Neural crest cell (in vitro differentiated cells): ENCODE measurements at places on chromosomes 2 and 18. TPM values are rescaled to one million over a fixed set of nuclear protein-coding genes. Genes with fewer than 3 reads are reported as not detected.

GRCh38 chr2:96555146-96555610 is 18.6 kb downstream of the ARID5A start:
- no peaks in the 10 kb centered on the region for H3K27me3 ChIP-seq
- no peak for DNase-seq

DNA sequence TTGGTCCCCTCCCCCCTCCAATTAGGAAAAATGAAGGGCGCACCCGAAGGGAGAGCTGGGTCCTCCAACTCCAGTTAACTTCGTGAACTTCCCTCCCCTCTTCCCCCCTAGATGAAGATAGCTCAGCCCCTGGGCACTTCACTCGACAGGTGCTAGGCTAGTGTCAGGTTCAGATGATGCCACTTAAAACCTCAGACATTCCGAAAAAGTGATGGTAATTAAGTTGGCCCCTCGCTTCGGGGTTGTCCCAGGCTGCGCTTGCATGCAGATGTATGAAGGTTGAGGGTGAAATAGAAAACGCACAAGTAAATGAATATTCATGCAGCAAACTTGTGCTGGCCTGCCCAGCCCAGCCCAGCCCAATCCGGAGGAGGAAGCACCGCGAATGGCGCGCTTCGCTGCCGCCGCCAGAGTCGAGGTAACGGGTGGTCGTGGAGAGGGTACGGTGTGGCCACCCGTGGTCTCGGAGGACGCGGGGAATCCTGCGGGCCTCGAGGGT is 3.0 kb upstream of the GBX2 start:
- no peak for DNase-seq
- H3K36me3 ChIP-seq = peaks cover 2% of the 10 kb centered on the region
- H3K4me3 ChIP-seq = peak overlapping the region; percentile 49
- H3K27ac ChIP-seq = no peak overlapping the region
- H3K27me3 ChIP-seq = peaks cover 84% of the 10 kb centered on the region

DNA sequence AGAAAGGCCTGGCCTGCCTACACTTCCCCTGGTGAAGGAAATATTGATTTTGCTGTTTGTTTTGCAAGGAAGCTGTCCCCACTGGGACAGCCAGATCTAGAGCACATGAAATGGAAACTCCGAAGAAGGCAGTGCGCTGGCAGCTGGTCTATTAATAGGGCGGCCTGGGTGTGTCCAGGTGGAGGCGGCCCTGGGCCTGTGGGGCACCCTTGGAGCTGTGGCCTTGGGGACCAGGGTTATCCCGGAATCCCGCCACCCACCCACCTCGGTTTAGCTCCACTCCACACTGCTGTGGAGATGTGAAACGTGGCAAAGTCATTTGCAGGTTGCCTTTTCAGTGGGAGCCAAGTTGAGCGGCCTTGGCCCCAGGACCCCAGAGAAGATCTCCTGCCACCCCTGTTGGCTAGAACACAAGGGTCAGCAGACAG is 204.3 kb downstream of the KLHL29 start:
- no peaks in the 10 kb centered on the region for H3K27me3 ChIP-seq
- DNase-seq = no peak
- H3K36me3 ChIP-seq = no peaks in the 10 kb centered on the region
- peaks cover 53% of the 10 kb centered on the region for H3K4me1 ChIP-seq
- peak overlapping the region; percentile 50 for H3K4me3 ChIP-seq

DNA sequence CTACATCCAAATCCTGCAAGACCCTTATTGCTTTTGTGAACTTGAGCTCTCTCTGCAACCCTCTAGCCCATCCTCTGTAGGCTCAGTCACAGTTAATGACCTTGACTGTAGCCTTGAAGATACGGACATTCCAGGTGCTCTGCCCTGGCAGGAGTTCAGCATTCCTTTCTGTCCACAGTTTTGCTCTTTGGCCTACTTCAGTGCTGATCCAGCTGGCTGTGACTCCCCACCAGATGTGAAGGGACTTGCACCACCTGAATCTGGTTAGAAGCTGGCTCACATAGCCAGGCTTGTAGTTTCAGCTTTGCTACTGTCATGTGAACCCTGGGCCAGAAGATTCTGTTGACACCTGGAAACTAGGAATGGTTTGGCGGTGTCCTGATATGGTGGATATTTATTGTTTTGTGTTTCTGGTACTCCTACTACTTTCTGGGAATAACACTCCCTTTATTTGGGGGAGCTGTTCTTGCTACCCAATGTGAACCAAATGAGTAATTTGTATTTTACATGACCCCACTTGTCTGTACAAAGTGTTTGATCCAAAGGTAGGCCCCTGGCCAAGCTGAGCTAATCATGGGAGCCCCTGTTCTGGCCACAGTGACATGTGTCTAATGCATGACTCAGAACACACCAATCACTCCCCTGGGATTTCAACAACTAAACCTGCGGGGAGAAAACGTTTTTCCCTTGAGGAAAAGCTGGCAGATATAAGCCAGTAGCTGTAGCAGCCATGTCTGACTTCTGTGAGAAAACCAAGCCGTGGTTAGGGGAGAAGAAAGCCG is 73.4 kb downstream of the CDCA7 start:
- no peak overlapping the region for H3K4me3 ChIP-seq
- DNase-seq = no peak
- H3K27ac ChIP-seq = no peak overlapping the region

Gene ST8SIA5
- total RNA-seq = 0.79 and 2.7 TPM in 2 replicates

Gene ARHGAP28
- 20.2 and 22.5 TPM in 2 replicates for total RNA-seq
